NCI-H1105 (cell line): ENCODE measurements at places on chromosomes 7 and 10.
A peak's percentile ranks its signal among the peaks of the same experiment; 100 is the strongest.

DNA sequence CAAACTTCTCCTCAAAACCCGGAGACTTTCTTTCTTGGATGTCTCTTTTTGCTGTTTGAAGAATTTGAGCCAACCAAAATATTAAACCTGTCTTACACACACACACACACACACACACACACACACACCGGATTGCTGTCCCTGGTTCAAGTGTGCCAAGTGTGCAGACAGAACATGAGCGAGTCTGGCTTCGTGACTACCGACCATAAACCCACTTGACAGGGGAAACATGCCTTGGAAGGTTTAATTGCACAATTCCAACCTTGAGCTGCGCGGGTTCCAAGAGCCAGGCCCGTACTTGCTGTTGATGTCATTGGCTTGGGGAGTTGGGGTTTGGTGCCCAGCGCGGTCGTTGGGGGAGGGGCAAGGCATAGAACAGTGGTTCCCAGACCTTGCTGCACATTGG, 1.7 kb downstream of the EGFR start:
- peak; percentile 34 for DNase-seq

DNA sequence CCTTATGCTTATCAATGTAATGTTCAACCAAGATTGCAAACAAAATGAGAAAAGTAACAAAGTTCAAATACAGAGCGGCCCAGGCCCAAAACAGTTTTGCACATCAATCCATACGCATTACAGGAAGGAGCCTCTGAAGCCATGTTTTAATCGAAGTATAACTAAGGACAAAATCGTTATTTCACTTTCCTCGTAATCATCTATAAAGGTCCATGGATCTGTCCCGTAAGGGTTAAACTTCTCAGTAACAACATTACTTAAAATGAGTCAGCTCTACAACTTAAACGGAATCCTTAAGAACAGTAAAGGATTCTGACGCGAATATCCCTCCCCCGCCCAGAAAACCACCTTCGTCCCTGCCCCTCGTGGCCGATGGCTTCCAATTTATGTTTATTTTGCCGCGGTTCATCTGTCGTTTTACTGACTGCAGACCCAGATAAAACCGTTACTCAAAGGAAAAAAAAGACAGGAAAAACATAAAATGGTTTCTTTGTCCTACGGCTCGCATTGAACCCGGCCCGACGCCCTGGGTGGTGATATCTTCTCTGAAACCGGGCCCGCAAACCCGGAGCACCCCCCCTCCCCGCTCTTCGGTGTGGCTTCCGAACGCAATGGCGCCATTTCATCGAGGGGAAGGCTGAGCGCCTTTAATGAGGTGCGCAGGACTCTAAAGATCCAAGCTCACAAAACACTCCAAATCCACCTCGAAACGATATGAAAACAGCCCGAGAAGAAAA, 1.1 kb downstream of the HNRNPA2B1 start:
- DNase-seq, result peak; percentile 52

- DNase-seq, result no peak
These were observed 127.8 kb upstream of the NPSR1 start for GRCh38 chr7:34530259-34530658.

GRCh38 chr7:34723338-34723737, 65.3 kb downstream of the NPSR1 start:
- DNase-seq, result no peak

DNA sequence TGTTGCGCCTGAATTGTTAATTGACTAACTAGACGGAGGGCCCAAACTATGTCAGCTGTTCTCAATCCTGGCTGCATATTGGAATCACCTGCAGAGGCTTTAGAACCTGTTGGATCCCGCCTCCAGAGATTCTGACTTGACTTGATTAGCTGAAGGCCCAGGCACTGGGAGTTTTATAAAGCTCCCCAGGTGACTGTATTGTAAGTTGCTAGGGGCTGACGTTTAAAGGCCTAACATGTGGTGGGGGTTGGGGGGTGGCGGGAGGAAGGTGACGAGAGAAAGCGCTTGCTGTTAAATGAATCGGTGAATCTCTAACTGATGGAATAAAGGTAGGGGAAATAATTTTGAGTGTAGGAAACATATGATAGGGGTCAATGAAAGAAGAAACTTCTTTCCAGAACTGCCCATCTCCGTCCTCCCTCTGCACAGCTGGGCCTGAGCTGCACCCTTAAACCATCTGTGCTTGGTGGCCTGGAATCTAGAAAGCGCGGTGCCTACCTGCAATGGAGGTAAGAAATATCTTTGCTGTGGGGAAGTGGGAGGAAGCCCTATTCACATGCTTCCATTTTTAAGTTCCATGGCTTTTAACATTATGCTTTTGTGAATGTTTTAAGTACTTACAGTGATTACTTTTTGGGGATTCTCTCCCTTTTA, 225.0 kb upstream of the FAM3C start:
- DNase-seq, result no peak

- DNase-seq, result no peak
These were observed 16.0 kb downstream of the AKR1C8 start for GRCh38 chr10:5168897-5169420.

DNA sequence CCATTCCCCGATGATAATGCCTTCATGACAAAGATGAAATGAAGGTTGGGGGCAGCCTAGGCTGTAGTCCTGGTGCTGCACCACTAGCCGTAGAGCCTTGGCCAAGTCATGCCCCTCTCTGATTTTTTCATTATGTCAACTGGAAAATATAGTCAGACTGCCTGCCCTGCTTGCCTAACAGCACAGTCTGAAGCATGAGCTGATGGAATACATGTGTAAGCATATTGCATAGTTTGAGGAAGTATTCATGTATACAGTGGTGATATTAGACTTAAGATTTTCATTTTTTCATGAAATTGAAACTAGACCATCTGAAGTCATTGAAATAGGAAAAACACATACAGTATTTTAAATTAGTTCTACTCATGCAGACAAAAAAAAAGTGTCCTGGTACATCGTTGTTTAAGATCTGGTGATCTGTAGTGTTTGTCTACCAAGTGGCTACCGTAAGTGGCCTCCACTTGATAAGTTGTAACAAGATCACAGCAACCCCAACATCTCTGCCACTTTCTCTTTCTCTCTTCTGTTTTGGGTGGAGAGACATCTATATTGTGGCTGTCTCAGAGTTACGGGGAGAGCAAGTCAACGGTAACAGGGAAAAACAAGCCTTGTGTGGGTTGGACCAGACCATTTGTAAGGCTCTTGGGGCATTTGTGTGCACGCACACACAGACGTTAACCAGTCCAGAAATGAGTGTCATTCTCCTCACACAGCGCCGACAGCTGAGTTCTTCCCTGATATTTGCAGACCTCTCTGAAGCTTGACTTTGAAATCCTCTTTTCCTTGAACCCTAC, 716.6 kb upstream of the GALNT17 start:
- DNase-seq, result no peak

DNA sequence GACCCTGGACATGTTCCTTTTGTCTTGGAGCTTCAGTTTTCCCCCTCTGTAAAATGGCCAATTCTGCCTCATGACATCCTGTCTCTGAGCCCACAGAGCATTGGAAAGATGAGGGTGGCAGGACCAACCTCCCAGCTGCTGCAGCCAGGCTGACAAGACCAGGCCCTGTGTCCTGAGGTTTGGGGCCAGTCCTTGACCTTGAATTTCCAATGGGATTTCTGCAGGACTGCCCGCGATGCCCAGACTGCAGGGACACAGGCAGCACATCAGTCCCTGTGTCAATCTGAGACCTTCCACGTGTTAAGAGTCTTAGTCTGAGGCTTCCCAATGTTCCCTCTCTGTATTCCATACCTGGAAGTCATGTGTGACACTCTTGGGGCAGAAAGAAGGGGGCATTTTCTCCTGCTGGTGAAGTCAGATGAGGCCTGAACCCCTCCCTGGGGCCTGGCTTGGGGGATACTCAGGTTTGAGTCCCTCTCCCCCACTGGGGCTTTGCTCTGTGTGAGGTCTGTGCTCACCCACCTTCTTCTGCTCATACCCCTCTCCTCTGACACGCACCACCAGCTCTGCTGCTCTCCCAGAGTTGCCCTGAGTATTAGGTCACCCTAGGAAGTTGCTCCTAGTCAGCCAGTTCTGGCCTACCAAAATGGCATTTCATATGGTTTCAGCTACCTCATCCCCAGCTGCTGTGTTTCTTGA, 79.2 kb downstream of the ADCY1 start:
- no peak for DNase-seq

- DNase-seq, result no peak
These were observed 39.9 kb upstream of the HDAC9 start for GRCh38 chr7:18455606-18456005.

DNA sequence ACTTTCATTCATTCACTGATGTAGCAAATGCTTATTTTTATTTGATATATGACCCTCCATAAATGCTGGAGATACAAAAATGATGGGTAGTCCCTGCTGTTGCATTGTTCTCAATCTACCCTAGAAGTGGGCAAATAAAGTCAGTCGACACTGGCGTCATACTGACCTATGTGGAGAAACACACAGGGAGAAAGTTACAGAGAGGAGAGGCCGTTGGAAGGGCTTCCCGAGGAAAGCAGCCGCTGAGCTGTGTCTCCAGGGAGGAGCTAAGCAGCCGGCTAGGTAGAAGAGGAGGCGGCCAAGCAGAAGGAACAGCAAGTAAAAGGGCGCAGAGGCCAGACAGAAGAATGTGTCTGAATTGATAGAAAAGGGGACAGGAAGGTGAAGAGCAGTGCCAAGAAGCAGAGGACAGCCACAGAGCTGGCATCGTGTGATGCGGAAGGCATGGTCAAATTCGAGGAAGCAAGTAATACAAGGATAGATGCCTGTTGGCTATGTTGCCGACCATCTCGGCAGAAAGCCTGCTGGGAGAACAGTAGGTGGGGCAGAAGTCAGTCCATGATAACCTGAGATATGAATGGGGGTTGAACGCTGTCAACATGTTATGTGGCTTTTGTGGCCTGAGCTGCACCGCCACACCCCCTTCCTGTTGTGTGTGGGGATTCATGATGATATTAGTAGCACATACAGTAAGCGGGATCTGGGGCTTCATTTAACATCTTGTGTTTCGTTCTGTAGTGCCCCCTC, 25.9 kb downstream of the ST8SIA6 start:
- DNase-seq, result no peak

DNA sequence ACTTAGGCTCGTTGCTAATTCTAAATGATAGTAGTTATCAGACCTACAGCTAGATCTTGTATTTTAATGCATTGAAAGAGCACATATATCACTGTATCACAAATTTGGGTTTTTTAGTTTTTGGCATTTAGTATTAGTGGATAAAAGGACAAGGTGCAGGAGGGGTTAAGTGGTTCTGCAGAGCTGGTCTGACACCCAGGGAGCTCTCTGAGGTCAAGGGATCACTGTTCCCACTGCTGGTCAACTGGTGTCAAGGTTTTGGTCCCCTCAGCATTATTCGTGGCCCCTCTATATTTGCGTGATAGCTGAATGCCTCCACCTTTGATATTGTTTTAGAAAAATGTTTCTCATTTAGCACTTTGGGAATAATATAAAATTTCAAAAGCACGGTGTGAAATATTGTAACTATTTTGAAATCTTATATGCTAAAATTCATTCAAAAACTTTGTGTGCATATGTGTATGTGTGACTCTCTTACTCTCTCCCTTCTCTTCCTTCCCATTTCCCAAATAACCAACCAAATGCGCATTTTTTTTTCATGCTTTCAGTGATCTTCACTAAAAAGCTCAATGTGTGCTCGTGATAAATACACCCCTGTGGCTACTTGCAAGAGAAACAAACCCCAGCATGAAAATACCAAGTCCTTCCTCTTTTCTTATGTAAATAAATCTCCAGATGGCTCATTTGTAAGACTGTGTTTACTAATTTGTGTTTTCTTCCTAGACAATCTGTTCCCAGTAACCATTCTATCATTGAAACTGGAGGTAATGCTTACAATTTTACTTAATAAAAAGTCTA, 309.2 kb downstream of the FGFR2 start:
- no peak for DNase-seq

- DNase-seq, result no peak
These were observed 1.6 kb downstream of the CDK14 start for GRCh38 chr7:90597563-90598253.

DNA sequence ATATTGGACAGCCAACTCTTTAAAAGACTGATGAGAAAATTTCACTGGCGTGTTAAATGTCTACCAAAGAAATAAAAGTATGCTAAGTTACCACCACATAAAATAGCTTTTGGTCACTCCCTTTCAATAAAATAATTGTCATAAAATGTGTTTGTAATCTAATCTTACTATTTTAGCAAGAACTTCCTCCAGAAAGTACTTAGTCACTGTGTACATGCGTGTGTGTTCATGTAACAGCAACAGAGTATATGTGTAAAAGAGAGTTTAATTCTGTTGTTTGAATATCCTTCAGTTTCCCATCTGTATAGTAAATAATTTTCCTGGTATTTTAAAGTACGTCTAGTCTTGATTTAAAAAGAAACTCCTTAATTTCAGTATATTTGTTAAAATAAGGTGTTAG, 35.0 kb upstream of the WASL start:
- no peak for DNase-seq

- no peak for DNase-seq
These were observed 660.1 kb upstream of the AUTS2 start for GRCh38 chr7:68938151-68938550.

DNA sequence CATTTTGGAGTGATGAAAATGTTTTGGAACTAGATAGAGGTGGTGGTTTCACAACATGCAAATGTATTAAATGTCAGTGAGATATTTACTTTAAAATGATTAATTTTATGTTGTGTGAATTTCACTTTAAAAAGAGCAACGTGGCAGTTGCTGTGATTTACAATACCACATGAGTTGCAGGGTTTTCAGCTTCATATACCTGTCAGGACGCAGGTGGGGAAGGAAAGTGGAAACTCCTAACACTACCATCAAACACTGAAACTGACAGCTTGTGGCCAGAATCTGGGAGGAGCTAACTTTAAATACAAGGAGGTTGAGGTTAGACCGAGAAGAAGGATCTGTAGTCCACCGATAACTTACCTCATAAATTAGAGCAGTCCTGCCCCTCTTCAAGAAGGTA, 168.9 kb upstream of the TMEM72 start:
- DNase-seq, result no peak

GRCh38 chr7:150855476-150856302, 3.4 kb downstream of the AOC1 start:
- DNase-seq, result no peak

- no peak for DNase-seq
These were observed 176.6 kb upstream of the TNS3 start for GRCh38 chr7:47758546-47758945.

GRCh38 chr7:22435720-22436119, 64.3 kb downstream of the STEAP1B start:
- DNase-seq, result no peak

- DNase-seq, result no peak
These were observed 170.5 kb upstream of the KLF6 start for GRCh38 chr10:3955493-3955892.

GRCh38 chr7:44978511-44979366, at the start of gene MYO1G:
Gene MYO1G (minus strand): TSS chr7:44979015. CDS start chr7:44978961, 54 bp downstream.
- no peak for DNase-seq

DNA sequence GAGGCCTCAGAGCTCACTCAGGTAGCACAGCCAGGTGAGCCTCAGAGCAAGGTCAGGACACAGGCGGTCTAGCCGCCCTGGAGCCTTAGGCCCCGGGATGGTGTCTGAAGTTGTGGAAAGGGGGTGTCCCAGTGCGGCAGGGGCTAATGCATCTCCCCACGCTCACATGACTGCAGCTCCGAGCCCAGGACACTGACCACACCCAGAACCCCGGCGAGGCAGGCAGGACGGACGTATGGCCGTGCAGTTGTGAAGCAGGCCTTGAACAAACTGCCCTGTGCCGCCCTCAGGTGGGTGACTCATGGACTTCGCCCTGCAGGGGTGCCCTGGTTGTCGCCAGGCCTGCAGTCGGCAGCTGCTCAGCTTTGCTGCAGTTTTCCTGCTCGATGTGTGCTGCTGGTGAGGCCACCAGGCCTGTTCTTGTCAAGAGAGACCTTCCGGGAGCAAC, 5.0 kb upstream of the PRKAR1B start:
- DNase-seq, result no peak
